ENCODE measurements at places on chromosomes 5 and 9. TPM values are rescaled to one million over a fixed set of nuclear protein-coding genes. Genes with fewer than 3 reads are reported as not detected.

GRCh38 chr5:65832603-65833228 is 93.7 kb upstream of the ERBIN start:
- DNase-seq: no peak

DNA sequence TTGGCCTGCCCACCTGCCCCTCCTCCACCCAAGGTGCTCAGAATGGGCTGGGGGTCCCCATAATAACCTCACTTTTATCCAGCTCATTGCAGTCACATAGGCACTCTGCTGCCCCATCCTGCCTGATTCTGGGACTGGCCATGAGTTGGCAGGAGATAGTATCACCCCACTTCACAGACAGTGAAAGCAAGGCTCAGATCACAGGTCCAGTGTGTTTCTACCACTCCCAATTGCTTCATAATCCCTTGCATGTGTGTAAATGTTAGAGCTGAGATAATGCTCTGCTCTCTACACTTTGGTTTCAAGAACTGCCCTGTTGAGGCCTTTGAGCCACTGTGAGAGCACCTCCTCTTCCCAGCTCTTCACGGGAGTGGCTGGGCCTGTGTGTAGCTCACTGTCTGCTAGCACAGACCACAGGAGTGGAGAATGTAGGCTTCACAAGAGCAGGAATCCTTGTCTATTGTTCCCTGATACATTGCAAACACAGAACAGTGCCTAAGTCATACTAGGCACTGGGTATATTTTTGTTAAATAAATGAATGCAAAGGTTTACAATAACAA is 8.4 kb downstream of the PCYOX1L start:
- no peak for DNase-seq

DNA sequence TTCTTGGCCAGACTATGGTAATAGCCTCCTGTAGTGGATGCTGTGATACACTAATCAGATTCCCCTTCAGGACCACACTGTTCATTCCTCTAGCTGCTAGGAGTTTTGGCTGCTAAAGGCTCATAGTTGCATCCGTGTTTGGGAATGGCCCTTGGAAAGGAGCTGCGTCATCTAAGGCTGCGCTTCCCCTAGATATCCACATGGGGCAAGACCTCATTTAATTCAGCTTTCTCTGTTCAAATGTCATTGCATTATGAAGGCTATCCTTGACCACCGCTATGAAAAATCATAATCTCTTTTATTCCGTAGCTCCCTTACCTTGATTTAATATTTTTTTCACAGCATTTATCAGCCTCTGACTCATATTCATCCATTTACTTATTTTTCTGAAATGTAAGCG is 258.3 kb upstream of the NR4A3 start:
- DNase-seq: no peak

DNA sequence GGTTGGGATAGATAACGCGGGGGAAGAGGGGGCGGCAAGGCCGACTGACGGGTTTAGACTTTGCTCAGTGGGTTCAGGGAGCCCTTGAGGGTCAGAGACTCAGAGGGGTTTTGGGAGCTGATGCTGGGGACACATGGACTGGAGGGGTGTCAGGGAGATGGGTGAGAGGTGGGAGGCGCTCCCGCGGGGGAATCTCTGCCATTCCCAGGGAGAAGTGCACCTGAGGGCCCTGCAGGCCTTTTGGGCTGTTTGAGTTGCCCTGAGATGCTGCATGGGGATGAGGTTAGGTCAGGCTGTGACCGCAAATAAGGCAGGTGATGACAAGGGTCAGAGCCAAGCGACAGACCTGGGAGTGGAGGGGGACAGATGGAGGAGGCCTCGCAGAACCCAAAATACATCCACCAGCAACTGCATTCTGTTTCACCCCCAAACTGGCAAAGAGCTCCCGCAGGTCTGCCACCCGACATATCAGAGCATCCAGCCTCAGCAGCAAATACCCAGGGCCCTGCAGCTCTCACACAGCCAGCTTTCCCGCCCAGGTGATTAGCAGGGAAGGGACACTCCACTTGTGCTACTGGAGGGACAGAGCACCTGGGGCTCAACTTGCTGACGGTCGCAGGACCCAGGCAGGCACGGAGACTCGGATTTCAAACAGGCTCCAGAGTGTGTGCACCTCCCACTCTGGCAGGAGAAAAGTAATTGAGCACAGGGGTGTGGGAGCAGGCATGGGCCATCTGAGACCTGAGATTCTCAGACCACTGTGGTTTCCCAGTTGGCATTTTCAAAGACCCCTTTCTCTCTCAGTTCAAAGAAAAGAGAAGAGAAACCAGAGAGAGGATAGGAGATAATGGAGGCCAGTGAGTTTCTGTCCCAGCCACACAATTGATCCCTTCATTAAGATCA is 26.4 kb downstream of the TMOD1 start:
- DNase-seq: no peak

GRCh38 chr5:16819522-16820167 is 116.4 kb downstream of the MYO10 start:
- DNase-seq: no peak

Gene PNPLA7
- total RNA-seq: 8.1 TPM

Gene SLC46A2
- 0.16 TPM for total RNA-seq

Gene GPR150
- total RNA-seq: not detected

Gene IL6ST
- total RNA-seq: 131 TPM
